Stimulated activated CD8-positive, alpha-beta memory T cell treated with anti-CD3 and anti-CD28 coated beads, Interleukin-2, amount 100 ng/mL, for 1 hour (primary cell): ENCODE measurements at places on chromosomes 5 and 9.

DNA sequence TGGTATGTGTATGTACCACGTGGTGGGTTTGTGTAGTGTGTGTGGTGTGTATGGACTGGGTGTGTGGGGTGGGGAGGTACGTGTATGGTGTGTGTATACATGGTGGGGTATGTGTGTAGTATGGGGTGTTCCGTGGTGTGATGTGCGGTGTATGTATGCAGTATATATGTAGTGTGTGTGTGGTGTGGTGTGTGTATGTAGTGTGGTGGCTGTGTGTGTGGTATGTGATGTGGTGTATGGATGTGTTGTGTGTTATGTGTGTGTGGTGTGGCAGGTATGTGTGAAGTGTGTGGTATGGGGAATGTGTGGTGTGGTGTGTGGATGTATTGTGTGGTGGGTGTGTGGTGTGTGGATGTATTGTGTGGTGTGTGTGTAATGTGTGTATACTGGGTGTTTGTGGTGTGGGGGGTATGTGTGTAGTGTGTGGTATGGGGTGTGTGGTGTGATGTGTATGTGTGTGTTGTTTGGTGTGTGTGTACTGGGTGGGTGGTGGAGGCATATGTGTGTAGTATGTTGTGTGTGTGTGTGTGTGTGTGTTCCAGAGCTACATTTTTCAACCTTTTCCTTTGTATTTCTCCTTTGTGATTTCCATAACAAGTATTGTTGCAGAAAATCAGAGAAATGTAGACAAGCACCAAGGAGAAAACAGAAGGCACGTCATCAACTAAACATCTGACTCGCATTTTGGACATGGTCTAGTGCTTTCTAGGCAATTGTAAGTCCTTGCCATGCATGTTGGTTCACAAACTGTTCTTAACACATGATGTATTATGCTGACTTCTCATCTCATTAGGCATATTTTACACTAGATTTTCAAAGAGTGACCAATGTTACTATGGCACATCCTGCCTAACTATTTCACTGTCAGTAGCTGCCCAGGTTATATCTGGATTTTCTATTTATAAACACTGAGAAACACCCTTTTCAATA lies 13.2 kb downstream of the SEMA4D start:
- no peak for DNase-seq

GRCh38 chr5:134769206-134769605 lies 10.6 kb downstream of the DDX46 start:
- DNase-seq = no peak

- no peak for DNase-seq
Observed at GRCh38 chr5:108382784-108383330, 959 bp upstream of the FBXL17 start.

GRCh38 chr5:169171515-169171914 lies 129.4 kb downstream of the SLIT3 start:
- DNase-seq = no peak

DNA sequence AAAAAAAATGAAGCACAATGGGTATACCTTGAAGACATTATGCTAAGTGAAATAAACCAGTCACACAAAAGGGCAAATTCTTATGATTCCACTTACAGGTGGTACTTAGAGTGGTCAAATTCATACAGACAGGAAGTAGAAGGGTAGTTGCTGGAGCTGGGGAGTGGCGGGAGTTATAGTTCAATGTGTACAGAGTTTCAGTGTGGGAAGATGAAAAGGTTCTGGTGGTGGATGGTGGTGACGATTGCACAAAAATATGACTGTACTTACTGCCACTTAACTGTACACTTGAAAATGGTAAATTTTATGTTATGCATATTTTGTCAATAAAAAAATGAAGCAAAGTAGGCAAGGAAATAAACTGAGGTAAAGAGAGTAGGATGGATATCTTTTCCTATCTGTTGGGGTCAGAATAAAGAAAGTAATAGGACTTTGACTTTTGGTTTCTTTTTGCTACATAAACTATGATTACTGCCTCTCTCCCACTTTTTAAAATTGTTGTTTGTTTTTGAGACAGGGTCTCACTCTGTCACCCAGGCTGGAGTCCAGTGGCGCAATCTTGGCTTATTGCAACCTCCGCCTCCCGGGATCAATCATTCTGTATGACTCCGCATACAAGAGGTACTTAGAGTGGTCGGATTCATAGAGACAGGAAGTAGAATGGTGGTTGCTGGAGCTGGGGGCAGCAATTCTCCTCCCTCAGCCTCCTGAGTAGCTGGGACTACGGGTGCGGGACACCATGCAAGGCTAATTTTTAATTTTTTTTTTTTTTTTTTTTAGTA lies 4.0 kb upstream of the PSAT1 start:
- DNase-seq = no peak

- DNase-seq = no peak
Observed at GRCh38 chr9:108322326-108323098, 533.3 kb downstream of the ACTL7B start.
